Substantia nigra (tissue), 51 donors: ENCODE measurements at places on chromosomes 13 and 19.

GRCh38 chr19:50264483-50265186 is 61.2 kb downstream of the MYH14 start:
- DNase-seq, result no peak

DNA sequence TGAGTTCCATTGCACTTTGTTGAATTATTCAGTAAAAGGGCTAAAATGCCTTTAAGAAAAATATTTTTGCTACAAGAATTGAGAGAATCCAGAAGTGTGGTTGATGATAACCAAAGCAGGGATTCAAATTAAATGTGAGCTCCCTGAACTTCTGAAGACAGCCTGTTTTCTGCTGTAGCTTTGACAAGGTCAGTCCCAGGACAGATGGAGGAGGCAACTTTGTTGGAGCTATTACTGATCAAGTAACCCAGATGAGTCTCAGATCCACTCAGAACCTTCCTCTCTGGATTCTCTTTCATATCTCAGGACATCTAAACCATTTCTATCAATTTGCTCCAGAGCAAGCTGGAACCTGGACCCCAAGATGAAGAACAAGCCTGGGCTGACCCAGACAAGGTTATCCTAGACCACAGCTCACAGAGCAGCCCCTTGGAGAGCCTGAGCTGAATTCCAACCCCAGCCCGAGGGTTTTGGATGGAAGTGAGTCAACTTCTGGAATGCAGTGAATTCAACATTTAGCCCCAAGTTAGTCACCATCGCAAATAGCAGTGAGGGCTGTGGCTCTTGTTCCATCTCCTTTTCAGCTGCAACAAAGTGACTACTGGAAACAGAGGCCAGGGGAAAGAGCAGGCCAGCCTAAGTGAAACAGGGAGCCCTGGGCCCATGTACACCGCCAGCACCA is 137.8 kb upstream of the TSC22D1 start:
- DNase-seq, result no peak

DNA sequence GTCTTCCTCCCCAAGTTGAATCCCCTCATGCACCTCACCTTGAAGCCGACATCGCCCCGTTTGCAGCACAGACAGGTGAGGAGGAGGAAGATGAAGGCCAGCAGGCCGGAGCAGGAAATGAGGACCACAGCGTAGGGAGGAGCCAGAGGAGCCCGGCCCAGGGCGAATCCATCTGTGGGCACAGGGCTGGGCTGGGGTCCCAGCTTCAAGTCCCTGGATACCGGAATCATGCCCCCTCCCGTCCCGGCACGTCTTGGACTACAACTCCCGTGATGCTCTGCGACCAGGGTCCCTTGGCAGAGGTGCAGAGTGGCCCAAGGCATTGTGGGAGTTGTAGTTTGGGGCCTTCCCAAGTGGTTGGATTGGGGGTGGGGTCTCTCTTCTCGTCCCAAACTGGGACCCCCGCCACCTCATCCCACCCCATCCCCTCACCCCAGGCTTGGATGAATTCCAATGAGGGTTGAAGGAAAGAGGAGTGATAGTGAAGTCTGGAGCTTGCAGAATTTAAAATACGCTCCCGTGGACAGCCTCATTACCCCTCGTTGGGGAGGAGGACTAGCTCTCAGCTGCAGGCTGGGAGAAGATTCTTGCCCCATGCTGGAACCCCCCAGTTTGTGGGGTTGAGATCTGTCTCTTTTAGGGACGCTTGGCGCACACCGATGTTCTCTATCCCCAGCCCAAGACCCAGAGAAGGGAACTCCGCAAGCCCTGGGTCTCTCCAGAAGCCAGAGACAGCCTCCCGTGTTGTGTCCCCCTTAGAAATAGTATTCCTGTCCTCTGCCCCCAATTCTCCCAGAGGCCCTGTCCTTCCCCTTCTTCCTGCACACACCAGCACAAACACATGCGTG is 990 bp downstream of the LMTK3 start:
- DNase-seq, result peak; percentile 57

DNA sequence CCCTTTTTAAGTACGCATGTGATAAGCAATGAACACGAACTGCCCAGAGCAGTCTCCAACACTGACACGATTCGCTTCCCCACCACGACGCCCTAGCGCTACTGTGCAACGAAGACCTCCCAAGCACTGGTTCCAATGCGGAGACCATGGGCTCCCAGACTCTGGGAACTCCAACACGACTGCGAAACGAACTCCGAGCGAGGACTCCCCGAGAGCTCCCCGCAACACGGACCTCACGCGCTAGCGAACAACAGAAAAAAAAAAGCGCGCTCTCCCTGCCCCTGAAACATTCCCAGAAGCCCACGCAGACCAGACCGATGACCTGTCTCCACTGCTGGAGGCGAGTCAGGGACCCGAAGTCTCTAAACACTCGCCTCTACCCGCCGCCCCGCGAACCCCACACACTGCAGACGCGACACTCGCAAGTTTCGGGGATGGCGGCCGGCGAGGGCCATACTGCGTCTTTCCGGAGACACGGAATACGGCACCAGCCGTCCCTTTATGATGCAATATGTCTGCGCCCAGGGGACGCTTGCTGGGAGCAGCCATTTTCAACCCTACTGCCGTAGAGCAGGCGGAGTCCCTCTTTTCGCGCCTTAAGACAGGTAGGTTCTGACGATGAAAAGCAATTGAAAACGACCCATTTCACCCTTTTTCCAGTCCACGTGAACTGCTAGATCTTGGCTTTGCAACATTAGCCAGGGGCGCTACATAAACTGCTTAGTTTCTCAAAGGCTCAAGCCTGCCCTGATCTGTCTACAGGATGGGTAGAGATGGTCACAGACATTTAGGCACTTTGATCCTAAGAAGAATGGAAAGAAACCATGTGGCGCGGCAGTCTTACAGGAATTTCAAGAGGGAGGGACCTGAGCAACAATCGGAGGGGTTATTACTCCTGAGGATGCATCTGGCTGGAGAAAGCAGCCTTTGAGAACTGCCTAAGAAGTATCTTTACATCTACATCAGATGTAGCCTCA is at the start of gene ZNF577:
ZNF577 (minus strand) TSS at position 430 of the 977 bp plus-strand sequence. CDS start 7,569 bp downstream, outside the sequence.
- peak; percentile 3 for DNase-seq

GRCh38 chr19:12495002-12495802 is 10.6 kb upstream of the ZNF709 start:
- DNase-seq, result peak; percentile 95

GRCh38 chr13:44936246-44936645 is 53.0 kb downstream of the NUFIP1 start:
- DNase-seq, result no peak

DNA sequence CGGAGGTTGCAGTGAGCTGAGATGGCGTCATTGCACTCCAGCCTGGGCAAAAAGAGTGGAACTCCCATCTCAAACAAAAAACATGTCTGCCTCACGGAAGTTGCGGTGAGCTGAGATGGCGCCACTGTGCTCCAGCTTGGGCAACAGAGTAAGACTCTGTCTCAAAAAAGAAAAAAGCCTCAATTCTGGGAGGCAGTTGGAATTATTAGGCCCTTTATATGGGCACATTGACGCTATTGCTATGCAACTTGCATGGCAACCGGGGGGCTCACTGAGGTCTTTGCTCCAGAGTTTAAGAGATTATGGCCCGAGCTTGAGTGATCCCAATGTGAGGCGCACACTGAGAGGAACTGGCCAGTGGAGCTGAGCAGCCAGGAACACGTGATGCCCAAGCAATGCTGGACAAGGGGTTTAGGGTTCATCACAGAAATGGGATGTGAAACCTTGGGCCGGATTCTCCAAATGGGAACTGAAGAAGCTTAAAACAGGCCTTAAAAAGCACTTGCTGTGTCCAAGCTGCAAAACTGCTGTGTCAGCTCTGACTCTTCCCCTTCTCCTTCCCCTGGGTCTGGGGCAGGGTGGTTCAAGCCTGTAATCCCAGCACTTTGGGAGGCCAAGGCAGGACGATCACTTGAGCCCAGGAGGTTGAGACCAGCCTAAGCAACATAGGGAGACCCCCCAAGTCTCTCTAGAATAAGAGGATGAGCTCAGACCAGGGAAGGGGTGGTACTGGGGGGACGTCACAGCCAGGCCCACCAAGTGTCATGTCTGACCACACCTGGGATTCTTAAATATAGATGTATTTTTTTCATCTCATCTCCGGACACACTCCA is 2.5 kb downstream of the FTL start:
- DNase-seq, result no peak

DNA sequence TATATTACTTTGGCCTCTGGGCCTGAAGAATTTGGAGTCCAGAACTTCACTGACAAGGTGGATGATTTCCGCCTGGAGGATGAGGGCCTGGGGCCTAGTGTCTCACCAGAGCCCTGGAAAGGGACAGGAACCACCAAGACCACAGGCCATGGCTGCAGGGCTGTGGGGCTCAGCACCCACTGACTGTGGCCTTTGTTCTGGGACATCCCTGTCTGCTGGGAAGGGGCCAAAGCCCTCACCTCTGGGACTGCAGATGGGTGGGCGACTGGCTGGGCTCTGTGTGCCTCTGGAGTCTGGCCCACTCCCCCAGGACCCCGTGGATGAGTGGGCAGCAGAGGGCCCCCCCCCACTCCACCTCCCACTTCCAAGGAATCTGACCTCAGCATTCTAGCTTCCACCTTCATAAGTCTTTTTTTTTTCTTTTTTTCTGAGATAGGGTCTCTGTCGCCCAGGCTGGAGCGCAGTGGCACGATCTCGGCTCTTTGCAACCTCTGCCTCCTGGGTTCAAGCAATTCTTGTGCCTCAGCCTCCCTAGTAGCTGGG is 20.3 kb downstream of the CHST8 start:
- DNase-seq, result no peak

DNA sequence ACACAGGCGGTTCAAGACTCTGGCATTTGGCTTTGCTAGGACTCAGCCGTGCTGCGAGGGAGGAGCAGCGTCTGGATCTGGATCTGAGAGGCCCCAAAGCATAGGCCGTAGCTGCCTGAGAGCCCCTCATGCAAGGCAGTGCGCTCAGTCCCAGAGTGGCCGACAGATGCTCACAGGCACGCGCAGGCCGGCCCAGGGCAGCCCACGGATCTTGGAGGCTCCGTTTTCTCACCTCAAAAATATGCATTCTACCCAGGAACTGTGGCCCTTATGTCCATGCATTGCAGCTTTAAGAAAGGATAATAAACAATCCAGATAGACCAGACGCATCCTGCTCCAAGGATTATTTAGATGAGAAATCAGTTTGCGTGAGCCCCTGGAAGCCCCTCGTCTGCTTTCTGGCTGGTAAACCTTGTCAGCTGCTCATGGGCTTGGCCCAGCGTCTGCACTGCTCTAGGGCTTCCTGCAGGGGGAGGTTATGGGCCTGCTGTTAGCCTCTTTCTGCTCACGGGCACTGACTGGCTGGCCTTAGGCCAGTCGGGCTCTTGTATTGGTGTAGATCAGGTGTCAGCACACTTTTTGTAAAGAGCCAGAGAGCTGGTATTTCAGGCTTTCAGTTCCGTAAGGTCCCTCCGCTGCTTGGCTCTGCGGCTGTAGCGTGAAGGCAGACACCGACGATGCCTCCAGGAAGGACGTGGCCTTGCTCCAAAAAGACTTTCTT is 24.2 kb downstream of the TEX29 start:
- no peak for DNase-seq

GRCh38 chr19:11093689-11094238 is 4.5 kb downstream of the LDLR start:
- no peak for DNase-seq

DNA sequence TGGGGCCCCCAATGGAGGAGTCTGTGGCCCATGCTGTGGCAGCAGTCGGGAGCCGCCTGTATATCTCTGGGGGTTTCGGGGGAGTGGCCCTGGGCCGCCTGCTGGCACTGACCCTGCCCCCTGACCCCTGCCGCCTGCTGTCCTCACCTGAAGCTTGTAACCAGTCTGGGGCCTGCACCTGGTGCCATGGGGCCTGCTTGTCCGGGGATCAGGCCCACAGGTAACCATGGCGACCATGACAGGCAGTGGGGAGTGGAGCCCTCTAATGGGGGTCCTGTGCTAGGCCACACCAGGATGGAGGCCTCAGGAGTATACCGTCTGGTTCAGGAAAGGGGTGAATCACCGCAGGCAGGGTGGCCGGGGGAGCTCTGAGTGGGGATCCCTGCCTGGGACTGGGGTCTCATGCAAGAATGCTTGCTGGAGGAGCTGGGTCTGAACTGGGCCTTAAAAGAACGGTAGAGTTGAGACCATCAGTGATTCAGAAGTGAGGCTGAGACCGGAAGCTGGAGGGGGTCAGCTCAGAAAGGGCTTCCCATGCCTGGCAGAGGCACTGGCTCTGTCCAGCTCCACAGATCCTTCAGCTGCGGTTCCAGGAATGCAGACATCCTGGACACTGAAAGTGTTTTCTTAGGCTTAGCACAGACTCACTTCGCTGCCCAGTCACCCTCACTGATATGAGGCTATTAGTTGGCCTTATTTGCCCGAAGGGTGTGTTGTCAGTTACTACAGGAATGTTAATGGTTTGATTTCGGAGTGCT is 29.1 kb downstream of the CNFN start:
- no peak for DNase-seq

GRCh38 chr13:109105899-109106298 is 476.5 kb downstream of the MYO16 start:
- DNase-seq, result no peak

DNA sequence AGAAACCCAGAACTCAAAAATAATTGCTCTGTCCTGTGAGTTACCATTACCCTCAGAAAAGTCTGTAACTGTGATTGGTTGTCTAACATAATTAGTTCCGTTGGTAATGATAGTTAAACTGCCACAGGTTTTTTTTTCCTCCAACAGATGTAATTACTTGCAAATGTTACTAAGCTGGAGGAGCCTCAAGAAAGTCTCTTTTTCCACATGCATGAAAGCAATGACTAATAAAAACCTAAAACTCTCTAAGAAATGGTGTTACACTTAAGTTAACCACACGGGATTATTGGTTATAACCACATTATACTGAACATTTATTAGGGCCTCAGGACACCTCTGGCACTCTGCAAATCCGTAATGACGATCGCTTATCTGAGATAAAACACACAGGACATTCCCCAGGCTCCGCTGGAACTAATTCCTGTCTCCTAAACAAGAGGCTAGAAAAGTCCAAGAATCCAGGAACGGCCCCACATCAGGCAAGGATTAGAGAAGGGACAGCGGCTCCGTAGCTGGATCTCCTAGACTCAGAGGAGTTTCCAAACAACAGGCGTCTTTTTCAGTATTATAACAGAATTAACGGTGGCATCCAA is 753 bp downstream of the ZNF235 start:
- DNase-seq, result no peak

DNA sequence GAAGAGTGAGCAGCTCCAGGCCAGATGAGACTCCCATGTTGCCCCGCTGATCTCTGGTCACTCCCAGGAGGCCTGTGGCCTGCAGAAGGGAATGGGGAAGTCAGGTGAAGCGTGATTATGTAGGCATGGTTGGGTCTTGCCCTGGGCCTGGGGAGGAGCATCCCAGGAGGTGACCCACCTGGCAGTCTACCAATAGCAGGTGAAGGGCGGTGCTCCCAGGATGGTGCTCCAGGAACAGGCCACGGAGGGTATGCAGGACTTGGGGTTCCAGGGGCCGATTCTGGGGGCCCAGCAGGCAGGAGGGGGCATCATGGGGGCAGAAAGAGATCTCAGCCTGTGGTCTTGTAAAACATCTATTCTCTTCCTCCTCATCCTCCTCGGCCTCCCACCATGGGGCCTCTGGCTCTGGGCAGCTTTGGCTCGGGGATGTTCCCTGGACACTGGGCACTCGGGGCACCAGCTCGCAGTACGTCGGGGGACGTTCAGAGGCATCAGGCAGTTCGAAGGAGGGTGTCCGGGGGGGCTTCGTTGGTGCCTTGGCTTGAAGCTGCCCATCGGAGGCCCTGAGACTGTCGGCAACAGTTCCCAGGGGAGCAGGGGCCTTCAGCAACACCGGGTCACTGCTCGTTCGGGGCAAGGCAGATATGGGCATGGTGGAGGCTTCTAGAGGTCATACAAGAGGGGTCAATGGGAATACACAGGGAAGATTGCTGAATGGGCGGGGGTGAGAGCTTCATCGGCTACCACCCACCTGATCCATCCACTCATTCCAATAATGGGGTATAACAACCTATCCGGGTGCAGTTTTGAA is 12.4 kb downstream of the SH2D3A start:
- no peak for DNase-seq
